Fibroblast of skin of left quadriceps (primary cell): ENCODE measurements at places on chromosomes 4 and X.
A peak's percentile ranks its signal among the peaks of the same experiment; 100 is the strongest.

DNA sequence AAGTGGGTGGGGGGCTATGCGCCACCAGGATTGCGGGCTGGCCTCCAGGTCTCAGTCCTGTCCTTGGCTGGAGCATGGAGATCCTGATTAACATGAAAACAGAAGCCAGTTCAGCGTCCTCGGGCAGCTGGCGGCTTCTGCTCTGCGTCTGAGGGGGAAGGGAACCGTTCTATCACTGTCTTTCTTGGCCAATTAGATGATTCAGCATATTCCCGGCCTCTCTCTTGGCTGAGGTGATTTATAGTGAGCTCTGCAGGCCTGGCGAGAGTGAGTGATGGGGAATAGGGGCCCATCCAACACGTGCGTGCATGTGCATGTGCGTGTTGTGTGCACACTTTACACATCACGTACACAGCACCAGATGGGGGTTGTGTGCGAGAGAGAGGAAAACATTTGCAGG is 145.8 kb upstream of the ATP6AP2 start:
- DNase-seq = peak; percentile 64

DNA sequence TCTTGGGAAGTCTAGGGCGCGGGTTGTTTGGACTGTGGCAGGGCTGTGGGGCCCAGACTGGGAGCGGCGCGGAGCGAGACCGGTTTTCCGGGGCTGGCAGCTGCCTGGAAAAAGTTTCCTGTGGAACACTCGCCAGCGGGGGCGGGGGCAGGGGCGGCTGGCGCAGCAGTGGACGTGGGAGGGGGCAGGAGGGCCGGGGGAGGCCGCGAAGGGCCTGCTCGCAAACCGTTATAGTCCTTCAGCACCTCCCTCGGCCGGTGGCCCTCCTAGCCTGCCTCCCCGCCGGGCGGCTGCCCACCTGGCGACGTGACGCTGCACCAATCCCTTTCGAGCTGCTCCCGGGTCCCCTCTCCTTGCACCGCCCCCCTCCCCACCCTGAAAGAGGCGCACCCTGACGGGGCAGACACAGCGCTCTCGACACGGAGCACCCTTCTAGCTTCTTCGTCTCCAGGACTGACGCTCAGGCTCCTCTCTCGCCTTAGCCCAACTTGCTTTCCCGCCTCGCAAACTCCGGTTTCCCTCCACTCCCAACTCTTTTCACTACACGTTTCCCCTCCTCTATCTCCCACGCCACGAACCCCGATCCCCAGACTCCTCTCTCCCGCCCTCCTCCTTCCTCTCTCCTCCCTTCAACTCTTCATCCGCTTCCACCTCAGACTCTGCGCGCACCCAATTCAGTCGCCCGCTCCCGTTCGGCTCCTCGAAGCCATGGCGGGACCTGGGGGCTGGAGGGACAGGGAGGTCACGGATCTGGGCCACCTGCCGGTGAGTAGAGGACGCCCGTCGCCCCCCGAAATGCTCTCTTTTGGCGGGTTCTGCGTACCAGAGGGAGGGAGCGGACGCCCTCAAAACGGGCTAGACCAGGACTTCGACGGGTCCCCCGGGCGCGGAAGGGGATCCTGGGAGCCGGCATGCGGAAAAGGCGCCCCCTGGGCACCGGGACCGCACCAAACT is at the start of gene NRK:
Gene NRK (plus strand): TSS at position 402 of the 954 bp plus-strand sequence. CDS start 307 bp downstream, at position 709.
- no peak for DNase-seq

- DNase-seq = no peak
Measured at GRCh38 chr4:169741569-169741968, 16.2 kb downstream of the HPF1 start.

DNA sequence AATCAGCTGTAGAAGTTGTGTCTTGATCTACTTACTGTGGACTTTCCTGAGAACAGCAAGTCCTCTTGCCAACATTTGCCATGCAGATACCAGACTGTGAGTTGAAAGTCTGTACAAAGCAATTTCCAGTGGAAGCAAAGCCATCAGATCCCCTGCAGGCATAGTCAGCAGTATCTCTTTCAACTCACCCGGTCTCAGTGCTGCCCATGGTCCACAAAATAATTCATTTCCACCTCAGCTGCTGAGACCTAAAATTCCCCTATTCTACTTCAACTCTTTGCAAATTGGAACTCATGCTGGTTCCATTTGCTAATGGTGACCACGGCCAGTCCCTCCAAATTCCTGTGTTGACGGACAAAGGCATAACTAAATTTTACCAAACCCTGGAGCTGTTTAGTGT is 46.0 kb upstream of the RPL34 start:
- no peak for DNase-seq

- no peak for DNase-seq
Measured at GRCh38 chr4:154368060-154368459, 123.5 kb downstream of the DCHS2 start.

DNA sequence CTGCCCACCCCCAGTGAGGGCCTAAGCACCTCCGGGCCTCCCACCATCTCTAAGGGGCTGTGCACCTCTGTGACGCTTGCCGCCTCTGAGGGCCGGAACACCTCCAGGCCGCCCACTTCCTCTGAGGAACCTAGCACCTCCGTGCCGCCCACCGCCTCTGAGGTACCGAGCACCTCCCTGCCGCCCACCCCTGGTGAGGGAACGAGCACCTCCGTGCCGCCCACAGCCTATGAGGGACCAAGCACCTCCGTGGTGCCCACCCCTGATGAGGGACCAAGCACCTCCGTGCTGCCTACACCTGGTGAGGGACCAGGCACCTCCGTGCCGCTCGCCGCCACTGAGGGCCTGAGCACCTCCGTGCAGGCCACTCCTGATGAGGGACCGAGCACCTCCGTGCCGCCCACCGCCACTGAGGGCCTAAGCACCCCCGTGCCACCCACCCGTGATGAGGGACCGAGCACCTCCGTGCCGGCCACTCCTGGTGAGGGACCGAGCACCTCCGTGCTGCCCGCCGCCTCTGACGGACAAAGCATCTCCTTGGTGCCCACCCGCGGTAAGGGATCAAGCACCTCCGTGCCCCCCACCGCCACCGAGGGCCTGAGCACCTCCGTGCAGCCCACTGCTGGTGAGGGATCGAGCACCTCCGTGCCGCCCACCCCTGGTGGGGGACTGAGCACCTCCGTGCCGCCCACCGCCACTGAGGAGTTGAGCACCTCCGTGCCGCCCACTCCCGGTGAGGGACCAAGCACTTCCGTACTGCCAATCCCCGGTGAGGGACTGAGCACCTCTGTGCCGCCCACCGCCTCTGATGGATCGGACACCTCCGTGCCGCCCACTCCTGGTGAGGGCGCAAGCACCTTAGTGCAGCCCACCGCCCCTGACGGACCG is 977 bp downstream of the MAGEE1 start:
- no peak for DNase-seq

DNA sequence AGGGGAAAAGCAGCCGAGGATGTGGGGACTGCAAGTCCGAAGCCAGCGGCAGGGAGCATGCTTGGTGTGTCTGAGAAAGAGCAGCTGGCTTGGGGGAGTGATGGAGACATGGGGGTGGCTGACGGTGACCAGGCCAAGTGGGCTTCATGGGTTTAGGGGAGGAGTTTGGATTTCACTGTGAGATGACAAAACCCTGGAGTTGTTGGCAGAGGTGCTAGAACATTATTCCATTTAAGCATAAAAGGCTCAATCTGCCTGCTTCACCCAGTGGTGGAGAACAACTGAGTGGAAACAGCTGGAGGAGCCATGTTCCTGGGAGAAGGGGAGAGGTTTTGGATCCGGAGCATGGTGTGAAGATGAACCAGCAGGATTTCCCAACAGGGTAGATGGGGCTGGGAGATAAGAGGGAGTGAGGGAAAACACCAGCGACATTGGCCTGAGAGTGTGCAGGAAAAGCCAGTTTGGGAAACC is 318.0 kb upstream of the TAPT1 start:
- DNase-seq = no peak

GRCh38 chr4:150384249-150384648 is 197.7 kb upstream of the MAB21L2 start:
- no peak for DNase-seq

GRCh38 chr4:86935566-86935852 is 698 bp downstream of the AFF1 start:
- no peak for DNase-seq
